ENCODE measurements at places on chromosomes 11 and 22.
A peak's percentile ranks its signal among the peaks of the same experiment; 100 is the strongest.

- no peak for DNase-seq
These were observed 266.3 kb downstream of the BRD1 start for GRCh38 chr22:49561338-49561737.

DNA sequence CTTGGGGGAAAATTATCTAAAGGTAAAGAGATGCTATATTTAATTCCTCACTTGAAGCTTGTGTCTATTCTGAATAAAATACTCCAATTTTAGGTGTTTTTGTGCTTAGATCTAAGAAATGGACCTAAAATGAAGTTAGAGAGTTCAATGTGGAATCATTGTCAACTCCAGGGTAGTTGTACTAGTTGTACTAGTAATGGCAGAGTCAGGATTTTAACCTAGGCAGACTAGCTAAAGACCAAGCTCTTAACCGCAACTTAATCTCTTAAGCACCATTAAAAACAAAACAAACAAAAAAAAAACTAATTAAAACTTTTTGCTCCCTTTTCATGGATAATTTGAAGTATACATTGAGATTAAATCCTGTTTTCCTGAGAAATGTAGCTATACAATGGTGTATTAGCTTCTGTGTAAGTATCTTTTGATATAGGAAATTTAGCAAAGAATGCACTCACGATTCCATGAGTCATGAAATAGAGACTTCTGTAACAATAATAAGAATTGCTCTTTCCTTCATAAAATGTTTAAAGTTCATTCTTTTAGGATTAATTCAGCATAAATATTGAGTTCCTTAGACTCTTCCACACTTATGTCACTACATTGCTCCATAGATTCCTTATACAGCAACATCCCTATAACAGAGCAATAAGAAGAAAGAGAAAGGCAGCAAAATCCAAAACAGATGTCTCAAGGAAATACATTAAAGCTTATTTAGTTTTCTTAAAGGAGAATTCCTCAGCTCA is 26.5 kb upstream of the SOX6 start:
- DNase-seq: no peak

DNA sequence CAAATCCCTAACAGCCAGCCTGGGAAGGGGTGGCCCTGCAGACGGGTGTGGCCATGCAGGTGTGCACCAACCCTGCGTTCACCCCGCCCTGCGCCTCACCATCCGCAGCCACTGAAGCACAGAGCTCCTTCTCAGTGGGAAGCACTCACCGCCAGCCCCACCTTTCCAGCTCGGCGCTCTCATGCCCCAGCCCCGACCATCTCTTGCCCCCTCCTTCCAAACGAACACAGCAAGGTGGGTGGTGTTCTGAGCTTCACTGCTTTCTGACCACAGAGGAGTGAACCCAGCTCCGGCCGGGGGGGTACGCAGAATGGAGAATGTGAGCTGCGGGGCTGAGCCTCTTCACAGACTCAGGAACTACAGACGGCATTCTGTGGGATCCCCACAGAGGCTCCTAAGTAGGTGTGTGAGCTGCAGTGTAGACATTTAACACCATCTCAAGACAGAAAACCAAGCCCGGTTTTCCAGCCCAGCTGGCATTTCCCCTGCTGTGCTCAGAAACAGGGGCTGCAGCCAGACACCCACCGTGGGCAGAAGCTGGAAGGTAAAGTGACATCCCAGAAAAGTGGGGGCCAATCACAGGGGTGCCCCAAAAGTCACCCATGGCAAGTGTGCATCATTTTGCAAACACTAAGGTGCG is 88.4 kb upstream of the RTL6 start:
- DNase-seq: no peak

GRCh38 chr11:66409226-66409625 is 11.6 kb upstream of the NPAS4 start:
- no peak for DNase-seq

DNA sequence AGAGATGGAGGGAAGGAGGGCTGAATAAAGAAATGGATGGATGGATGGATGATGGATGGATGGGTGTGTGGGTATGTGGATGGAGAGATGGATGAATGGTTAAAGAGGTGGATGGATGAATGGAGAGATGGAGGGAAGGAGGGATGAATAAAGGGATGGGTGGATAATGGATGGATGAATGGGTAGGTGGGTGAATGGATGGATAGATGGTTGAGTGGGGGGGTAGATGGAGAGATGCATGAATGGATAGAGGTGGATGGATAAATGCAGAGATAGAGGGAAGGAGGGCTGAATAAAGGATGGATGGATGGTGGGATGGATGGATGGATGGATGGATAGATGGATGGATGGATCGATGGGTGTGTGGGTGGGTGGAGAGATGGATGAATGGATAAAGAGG is 71.6 kb downstream of the CDKN1C start:
- no peak for DNase-seq

DNA sequence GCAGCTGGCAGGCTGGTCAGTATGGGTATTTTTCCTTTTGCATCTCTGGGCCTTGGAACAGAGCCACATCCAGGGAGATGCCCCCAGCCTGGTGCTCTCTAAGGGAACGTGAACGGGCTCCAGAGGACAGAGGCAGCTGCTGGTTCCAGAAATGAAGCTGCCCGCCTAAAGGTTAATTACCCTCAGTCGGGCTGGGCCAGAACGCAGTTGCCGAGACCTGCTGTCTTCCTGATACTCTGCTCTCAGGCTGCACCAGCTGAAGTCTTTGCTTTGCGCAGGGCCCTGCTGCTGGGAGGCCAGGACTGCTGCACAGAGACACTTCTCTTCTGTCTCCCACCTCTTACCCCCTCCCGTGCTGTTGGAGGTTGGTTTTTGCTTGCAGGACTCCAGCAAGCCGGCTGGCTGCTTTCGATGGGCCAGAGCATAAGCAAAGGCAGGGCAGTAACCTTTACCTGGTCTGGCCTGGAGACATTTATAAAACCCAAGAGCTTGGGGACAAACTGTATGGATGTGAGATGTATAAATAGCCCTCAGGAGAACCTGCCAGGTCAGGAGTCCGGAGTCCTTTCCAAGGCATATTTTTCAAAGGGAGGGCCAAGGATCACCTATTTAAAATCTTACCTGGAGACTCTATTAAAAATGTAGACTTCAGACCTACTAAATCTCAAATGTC is 197.1 kb downstream of the GRIK4 start:
- no peak for DNase-seq

- DNase-seq: no peak
These were observed at the start of gene TNNI2 for GRCh38 chr11:1838426-1839144. Gene TNNI2, plus strand, starts transcription at chr11:1838981. Its CDS starts 716 bp downstream, at chr11:1839697.

DNA sequence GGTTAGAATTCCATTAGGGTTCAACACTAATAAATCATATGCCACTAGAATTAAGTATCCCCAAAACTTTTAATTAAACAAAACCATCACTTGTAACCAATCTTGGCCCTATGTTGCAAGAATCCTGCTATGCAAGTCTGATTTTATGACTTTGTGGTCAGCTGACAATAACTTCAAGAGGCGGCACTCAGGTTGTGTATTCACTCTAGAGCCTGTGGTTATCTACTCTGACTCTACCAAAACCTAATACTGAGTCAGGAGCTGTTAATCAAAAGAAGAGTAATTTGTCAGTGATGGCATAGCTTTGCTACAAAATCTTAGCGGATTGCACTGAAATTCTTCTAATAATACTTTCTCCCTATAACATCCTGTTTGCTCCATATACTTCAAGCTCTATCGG is 253.7 kb downstream of the AASDHPPT start:
- DNase-seq: no peak

GRCh38 chr22:49853981-49854831 is 562 bp downstream of the ZBED4 start:
- DNase-seq: peak; percentile 24

DNA sequence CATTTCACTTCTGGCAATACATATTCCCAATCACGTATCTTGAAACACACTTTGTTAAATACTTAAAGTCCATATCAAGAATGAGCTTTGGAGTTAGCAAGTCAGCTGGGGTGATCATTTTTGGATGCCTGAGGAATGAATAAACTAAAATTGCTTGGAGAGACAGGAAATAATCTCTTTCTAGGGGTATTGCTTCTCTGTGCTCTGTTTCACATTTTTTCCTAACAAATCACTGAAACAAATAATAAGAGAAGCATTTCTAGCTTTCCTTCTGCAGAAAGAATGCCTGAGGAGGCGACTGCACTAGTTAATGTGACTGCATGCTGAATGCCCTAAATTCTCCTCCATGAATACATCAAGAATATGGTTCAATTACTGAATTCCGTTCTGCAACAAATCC is 541.4 kb upstream of the CCDC90B start:
- DNase-seq: no peak

- no peak for DNase-seq
These were observed 21.5 kb upstream of the WT1 start for GRCh38 chr11:32456864-32457263.

- no peak for DNase-seq
These were observed 13.2 kb downstream of the HSD17B12 start for GRCh38 chr11:43693731-43694130.

DNA sequence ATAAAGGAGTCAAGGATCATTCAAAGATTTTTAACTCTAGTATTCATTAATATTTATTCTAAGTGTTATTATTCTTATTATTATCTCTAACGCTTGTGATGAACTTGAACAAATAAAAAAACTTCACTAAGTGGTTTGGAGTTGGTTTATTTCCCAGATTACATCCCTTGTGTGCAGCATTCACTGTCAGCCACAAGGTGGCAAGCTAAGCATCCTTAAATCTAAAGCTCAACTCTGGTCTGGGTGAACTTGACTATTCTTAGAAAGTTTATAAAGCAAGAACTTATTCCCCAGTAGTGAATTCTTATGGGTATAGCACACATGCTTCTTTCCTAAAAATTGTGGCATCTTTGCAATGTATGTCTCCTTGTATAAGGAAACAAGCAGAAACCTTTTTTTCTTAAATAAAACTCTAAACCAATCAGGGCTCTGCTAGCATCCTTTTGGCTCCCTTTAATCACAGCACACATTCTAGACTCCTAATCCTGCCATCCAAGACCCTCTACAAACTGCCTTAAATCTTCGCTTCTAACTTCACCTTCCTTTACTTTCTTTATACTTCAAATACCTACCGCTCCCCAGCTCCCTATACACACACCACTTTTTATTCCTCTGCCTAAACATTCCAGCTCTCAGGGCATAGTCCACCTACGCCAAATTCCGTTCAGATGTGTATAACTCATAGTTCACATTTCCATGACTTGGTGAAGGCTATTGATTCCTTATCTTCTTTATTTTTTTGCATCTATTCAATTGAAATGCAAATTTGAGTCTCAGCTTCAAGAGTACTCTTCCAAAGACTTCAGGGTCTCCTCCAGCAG is 1068.8 kb downstream of the DLG2 start:
- peak; percentile 46 for DNase-seq

DNA sequence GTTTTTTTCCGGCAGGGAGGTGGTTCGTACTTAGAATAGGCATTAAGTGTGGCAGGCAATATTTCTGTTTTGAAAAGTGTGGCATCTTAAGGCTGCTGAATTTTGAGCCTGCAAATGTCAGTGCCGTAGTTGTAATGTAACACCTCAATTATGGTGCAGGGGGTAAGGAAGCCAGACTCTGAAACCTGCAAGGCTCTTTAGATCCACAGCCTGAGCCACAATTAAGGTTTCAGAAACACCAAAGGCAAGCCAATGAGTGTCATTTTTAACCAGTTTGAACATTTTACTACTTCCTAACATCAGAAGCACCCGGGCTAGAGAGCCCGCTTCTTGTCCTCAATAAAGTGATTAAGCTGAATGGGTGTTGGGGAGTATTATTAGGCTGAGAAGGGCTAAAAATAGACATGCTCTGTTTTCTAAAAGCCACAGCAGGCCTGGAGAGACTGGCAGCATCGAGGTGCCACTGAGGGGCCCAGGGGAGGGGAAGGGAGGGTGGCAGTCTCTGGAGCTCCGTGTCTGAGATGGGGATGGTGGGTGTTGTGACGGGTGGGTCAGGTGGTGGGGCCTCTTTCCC is 113.4 kb downstream of the ZBTB16 start:
- no peak for DNase-seq

GRCh38 chr22:17313626-17314025 is 55.6 kb upstream of the CECR2 start:
- DNase-seq: no peak

DNA sequence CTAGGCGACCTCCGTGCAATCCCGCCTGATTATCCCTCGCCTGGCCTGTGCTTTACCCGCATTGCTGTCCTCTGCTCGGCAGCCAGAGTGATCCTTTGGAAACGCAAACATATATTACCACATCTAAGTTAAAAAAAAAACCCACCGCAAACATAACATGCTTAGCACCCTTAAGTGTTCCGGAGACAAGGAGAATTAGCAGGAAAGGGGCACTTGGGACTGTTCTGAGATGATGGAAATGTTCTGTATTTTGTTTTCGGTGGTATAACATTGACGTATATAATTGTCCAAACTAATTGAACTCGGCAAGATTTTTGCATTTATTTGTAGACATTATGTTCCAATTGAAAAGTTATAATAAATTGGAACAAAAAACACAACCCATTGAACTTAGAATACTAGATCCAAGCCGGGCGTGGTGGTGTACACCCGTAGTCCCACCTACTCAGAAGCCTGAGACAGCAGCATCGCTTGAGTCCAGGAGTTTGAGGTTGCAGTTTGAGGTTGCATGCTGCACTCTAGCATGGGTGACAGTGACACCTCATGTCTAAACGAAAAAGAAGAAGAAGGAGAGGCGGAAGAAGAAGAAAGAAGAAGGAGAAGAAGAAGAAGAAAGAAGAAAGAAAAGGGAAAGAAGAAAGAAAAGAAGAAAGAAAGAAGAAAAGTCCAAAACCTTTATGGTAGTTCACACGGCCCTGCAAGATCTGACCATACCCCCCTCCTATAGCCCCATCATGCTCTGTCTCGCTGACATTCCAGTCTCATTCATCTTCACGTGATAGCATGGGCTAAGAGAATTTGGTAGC is 604 bp upstream of the POLR3H start:
- DNase-seq: no peak

DNA sequence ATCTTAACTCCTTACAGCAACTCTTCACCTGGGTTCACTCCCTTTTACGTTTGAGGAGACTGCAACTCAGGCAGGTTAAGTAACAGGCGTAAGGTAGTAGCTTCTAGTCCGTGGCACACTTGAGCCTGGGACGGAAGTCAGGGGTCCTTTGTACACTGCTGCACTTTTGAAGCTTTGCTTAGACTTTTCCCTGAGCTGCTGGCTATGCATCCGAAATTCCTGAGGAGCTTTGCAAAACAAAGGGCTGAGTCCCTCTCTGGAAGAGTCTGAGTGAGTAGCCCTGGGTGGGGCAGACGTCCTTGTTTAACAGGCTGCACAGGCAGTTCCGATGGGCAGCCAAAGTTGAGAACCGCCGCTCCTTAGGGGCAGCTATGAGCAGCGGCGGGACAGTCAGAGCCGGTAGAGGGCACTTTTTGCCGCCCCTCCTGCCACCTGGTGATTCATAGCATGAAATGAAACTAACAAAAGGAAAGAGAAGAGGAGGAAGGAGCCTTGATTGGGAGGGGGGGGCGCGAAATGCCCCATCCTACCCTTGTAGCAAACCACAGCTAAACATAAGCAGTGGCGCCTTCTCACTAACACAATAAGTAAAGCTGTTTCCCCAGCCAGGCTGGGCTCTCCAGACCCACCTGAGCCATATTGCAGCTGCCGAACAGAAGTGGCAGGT is 1.4 kb downstream of the TMEM109 start:
- DNase-seq: no peak
